ENCODE measurements at places on chromosomes 12 and 14. TPM values are rescaled to one million over a fixed set of nuclear protein-coding genes. Genes with fewer than 3 reads are reported as not detected.

INHBC gene
- 0.07 TPM for polyA plus RNA-seq

RBP5 gene
- not detected for polyA plus RNA-seq

KRT8 gene
- 2.2 TPM for polyA plus RNA-seq

C12orf56 gene
- polyA plus RNA-seq = 3.7 TPM

HOMEZ gene
- 25.5 TPM for polyA plus RNA-seq

TCL1B gene
- polyA plus RNA-seq = not detected

FSCB gene
- not detected for polyA plus RNA-seq

GLT1D1 gene
- 1.3 TPM for polyA plus RNA-seq

TMX1 gene
- polyA plus RNA-seq = 38.1 TPM

TAS2R7 gene
- polyA plus RNA-seq = not detected

PRH2 gene
- polyA plus RNA-seq = not detected

LRP1-AS gene
- not detected for polyA plus RNA-seq

SYT1 gene
- polyA plus RNA-seq = 1.2 TPM
